ENCODE measurements at places on chromosomes 2 and 18.

- DNase-seq, result no peak
Observed at GRCh38 chr2:44708661-44709000, 232.9 kb upstream of the SIX3 start.

DNA sequence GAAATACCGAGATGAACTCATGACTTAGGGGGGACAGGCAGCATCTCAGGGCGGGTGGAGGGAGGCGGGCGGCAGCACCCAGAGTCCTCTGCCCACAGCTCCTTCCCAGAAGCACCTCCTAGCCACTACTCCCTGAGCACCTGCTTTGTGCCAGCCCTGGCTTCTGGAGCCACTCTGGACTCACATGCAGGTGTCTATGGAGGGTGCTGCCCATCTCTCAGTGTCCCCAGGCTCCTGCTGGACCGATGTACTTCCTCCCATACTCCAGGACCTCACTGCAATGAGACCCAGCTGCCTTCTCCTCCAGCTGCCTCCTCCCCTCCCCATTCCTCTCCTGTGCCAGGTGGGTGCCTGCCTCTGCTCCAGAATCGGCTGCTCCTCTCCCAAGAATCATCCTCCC lies 22.1 kb upstream of the OTOS start:
- no peak for DNase-seq

DNA sequence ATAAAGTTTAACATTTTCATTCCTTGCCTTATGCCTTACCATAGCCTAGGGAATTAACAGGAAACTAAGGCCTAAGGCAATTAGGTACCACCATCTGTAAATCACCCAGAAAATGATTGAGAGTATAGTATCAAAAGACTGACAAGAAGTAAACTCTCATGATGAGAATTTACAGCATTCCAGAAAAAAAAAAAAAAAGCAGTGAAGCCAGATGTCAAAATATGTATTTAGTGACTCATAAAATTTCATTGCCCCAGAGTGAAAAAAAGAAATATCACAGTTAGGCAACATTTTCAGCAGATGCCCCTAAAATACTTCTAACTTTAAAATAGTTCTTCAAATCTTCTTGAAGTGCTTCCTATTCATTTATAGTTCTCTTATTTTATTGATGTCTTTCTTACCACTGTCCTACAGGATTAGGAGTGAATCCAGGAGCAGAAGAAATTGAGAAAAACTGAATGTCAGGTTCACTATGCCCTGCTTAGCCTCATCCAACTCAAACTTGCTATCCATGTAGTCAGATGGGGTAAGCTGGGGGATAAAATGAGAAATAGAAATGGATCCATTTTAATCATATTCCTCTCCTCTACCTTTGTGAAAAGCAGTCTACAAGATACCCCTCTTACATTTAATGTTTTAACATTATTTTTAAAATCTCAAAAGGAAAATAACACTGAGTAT lies 57.3 kb upstream of the TANK start:
- DNase-seq, result no peak

DNA sequence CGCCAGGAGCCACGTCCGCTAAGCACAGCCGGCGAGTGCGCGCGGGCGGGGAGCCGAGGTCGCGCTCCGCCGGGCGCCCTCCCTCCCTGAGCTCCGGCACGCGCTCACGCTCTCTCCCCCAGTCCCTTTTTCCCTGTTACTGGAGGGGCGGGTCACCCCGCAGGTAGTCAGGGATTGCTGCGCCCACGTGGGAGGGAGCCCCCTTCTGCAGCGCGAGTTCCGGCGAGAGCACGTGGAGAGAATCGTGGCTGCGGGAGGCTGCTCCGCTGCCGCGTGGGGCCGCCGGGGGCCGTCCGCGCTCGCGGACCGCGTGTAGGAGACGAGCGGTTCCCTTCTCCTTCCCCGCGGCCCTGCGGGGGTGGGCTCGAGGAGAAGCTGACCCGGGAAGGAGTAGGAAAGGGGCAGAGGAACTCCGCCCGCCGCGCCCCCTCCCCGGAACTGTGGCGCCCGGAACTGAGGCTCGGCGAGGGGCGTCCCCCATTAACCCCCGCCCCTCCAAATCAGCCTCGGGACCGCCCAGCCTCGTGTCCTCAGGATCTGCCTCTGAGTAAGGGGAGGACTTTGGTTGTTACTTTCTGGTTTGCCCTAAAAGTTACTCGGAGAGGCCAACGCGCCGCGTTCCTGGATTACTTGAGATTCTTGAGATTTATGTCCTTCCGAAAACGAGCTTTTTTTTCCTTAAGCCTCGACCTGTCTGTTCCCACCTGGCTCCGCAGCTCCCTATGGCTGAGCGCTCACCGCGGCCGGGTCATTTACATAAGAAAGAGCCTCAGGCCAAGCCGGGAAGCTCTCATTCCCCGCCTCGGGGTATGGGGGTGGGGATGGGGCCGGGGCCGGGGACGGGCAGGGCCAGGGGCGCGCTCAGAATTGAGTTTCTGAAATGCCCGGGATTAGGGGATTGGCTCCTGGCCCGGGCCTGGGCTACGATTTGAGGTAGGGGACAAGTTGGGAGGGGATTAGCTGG lies 1.1 kb downstream of the HK2 start:
- no peak for DNase-seq
